ENCODE measurements at places on chromosomes 16 and 17.
A peak's percentile ranks its signal among the peaks of the same experiment; 100 is the strongest.

DNA sequence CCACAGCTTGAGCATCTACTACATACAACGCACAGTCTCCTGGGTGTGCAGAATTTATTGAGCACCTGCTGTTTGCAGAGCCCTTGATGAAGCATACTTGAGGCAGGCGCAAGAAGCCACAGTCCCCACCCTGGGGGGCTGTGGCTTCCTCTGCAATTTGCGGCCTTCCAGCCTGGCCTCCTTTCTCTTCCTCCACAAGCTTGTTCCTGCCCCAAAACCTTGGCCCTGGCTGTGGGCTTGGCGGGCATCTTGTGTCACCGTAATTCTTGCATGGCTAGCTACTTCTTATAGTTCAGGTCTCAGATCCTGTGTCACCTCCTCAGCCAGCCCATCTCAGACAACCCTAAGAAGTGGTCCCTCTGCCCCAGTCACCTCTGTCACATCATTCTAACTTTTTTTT is 43.9 kb upstream of the POLR3E start:
- no peak for DNase-seq

DNA sequence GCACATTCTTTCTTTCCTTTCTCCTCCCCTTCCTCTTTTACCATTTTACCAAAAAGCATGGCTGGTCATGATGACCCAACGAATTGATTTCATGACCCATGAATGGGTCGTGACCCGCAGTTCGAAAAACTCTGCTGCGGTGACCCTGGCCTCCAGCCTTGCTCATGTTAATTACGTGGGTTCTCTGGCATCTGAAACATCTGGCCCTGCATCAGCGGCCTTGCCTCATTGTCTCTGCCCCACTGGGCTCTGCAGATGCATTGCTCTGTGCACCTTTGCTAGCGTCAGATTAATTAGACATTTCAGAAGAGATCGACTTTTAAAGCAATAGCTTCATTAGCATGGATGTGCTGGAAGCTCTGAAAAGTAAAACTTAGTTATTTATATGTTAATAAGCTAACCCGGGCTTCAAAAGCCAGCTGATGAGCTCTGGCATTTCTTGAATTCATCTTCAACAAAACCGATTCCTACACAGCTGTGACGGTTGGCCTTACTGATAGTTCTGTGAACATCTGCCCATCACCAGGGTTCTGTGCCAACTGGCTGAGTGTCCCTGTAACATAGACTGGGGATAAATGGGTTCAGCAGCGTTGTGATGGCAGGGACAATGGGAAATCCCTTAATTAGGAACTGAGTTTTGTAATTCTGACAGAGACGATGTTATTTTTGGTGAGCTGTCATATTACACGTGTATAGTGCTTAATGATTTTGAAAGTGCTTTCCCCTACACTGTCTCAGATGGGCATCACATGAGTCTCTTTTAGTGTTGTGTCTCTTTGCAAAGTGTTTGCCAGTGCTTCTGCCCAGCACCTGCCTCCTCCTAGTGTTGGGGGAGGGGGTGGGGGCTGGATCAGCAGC is 225.9 kb upstream of the EEF2KMT start:
- peak; percentile 73 for DNase-seq

DNA sequence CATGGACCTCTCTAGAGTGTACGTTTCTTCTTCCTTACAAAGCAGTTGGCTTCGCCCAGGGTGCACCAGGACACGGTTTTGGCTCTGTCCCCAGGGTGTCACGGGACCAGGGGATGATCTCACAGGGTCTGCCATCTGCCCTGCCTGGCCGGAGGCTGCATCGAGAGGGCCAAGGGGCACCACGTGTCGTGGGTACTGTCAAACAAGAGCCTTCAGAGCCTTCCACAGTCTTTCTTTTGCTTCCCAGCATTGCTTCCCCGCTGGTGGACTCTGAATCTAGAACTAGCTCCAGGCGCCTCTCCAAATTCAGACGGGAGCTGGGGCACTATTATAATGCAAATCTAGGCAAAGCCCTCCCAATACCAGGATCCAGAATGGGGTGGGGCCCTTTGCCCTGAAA is 47.9 kb downstream of the MAPT start:
- no peak for DNase-seq

DNA sequence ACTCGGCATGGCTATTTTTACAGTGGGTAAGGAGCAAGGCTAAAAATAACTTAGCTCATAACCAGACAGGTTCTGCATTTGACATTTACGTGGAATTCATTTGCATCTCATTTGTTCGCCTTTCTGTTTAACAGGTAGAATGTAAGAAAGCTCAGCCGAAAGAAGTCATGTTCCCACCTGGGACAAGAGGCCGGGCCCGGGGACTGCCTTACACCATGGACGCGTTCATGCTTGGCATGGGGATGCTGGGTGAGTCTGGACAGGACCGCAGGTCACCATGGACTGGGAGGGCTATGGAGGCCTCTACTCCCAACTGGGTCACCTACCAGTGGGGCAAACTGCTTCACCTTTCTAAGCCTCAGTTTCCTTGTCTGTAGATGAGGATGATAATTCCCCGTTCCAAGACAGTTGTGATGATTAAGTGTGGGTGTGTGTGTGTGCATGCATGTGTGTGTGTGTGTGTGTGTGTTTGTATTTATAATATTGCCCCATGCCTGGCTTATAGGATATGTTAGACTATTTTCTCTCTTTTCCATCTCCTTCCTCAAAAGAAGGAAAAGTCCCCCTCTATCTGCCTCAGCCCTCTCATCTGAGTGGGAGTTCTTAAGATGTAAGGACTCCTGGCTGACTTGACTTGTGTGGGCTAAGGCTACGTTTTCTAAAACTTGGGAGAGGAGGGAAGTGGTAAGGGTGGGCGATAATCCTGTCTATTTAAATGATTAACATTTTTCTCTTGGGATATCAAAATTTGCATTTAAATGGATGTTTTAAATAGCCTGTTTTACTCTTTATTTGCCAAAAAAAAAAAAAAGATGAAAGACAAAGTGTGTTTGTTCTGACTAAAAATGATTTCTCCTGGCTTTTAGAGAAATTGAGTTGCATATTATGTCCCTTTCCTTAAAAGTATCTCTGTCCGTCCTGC is 129.0 kb downstream of the CCDC182 start:
- no peak for DNase-seq

- DNase-seq = no peak
These were observed 11.9 kb upstream of the ENGASE start for GRCh38 chr17:79062691-79063090.

Measured in urothelium cell line (cell line).